ENCODE measurements at places on chromosomes 5 and 9.

- no peak for DNase-seq
Observed at GRCh38 chr5:52786391-52786790, 1.3 kb upstream of the ITGA1 start.

GRCh38 chr5:168649306-168649705 is 70.1 kb upstream of the PANK3 start:
- no peak for DNase-seq

- DNase-seq = no peak
Observed at GRCh38 chr5:36371366-36371765, 69.7 kb upstream of the RANBP3L start.

GRCh38 chr5:156310115-156310514 is 16.8 kb upstream of the SGCD start:
- DNase-seq = no peak

GRCh38 chr9:105967248-105967647 is 272.9 kb downstream of the TMEM38B start:
- no peak for DNase-seq

DNA sequence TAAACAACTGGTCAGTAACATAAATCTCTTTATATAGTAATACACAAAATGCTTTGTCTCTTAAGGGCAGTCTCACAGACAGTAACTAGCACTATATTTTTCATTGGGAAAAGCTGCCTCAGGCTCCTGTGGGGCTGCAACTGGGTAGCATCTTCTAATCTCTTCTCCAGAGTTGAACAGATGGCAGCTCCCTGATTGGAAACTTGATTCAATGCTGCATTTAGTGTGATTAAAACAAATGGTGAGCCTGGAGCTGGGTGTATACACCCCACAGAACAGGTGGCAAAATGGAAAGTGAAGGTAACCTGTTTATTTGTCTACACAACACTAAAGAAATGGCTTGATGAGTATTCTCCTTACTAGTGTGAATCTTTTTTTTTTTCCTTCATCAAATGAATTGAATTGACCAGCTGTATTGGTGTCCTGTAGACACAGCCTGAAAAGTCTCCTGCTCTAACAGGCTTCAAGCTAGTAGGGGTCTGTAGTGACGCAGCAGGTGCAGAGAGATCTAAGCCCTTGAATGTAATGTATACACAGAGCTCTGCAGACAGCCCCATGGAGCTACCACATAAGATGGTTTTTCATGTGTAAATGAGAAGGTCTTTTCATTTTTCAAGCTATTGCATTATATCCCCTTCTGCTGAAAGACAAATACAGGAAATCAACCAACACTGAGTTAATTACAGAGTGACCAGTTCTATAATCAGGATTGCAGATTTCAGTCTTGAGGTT is 43.3 kb downstream of the IZUMO3 start:
- no peak for DNase-seq

- no peak for DNase-seq
Observed at GRCh38 chr5:178267245-178267644, 34.6 kb upstream of the PHYKPL start.

DNA sequence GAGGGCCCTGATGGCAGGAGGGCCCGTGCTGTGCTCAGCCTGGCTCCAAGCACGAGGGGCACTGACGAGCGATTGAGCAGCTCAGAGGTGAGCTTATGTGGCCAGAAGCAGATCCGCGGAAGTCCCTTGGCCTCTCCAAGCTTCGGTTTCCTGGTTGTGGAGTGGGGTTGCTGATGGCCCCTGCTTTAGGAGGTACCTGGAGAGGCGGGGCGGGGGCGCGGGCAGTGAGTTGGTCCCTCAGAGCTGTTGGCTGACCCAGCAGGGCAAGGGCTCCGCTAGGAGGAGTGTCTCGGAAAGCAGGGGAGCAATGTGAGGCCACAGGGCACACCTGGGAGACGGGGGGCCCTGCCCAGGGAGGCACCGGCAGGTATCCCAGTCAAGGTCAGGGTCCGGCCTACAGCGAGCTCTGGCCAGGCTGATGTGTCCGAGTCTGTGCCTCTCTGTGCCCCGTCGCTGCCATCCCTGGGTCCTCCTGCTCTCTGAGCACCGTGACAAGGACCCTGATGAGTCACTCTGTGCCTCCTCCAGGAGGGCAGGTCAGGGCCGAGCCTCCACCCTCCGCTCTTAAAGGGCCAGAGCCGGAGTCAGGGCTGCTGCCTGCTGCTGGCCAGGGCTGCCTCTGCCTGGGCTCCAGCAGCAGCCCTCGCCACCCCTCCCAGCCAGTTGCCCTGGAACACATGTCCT is 14.8 kb downstream of the NCS1 start:
- DNase-seq = no peak

- no peak for DNase-seq
Observed at GRCh38 chr5:144308906-144309670, 138.4 kb downstream of the KCTD16 start.

DNA sequence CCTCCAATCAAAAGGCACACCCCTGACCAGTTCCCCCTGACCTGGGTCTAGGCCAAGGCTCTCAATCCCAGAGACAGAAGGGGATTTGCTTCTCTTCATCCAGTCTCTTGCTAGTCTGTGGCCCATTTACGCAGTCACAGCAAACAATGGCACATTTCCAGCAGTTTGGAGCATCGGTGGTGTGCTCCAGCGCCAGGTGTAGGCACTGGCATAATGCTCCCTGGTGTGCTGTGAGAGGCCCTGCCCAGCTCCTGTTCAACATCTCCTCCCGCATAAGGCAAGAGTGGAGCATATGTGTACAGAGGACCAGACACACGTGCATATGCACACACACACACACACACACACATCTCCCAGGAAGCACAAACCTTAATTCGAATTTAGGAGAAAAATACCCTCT is 79.5 kb upstream of the ERCC6L2 start:
- no peak for DNase-seq

DNA sequence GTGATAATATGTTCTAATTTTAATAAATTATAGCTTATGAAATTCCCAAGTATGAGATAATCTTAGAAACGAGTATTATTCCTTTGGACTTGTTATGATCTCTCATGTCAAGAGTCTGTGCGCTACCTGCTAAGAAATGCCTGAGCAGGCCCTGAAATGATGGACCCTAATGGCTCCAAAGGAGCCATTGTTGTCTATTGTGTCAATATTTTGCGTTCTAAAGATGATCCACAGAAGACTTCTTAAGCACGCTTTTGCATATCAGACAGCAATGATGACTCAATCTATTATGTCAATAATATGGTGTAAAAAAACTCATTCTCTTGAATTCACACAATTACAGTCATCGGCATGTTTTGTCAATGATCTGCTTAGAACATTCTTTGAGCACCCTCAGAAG is 306.1 kb downstream of the KIAA0825 start:
- DNase-seq = no peak

- DNase-seq = no peak
Observed at GRCh38 chr5:84362061-84362720, 22.5 kb downstream of the EDIL3 start.

GRCh38 chr5:35229076-35230037 is 930 bp downstream of the PRLR start:
- DNase-seq = peak; percentile 69

Measured in NCI-H526 treated with DMSO at 0.1 percent for 48 hours (cell line).